ENCODE measurements at places on chromosomes 5 and 9.

DNA sequence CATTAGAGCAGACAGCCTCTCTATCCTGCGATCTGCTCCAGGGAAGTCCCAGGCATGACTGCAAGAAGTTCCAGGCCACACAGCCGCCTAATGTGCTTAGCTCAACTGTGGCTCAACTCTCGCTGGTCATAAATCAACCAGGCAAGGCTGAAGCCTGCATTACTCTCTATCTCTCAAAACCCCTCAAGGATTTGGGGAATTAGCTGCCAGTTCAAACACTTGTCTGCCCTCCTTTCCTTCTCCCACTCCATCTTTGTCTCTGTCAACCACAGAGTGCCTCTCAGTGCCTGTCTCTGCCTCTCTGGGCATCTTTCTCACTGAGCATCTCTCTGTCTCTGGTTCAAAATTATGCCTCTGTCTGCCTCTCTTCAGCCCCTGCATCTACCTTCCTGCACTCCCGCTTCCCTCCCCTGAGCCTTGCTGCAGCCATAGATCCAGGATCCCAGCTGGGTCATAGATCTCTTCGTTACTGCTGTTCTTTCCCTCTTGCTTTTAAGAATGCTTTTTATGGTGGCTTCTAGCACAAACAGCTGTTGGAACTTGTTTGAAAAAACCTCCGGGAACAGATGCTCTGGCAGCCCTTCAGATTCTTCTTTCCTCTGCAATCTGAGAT is 27.9 kb upstream of the GALNT10 start:
- DNase-seq, result no peak

GRCh38 chr5:107719034-107719606 is 48.4 kb upstream of the EFNA5 start:
- no peak for DNase-seq

- no peak for DNase-seq
Measured at GRCh38 chr9:6931913-6932312, 174.1 kb downstream of the KDM4C start.

DNA sequence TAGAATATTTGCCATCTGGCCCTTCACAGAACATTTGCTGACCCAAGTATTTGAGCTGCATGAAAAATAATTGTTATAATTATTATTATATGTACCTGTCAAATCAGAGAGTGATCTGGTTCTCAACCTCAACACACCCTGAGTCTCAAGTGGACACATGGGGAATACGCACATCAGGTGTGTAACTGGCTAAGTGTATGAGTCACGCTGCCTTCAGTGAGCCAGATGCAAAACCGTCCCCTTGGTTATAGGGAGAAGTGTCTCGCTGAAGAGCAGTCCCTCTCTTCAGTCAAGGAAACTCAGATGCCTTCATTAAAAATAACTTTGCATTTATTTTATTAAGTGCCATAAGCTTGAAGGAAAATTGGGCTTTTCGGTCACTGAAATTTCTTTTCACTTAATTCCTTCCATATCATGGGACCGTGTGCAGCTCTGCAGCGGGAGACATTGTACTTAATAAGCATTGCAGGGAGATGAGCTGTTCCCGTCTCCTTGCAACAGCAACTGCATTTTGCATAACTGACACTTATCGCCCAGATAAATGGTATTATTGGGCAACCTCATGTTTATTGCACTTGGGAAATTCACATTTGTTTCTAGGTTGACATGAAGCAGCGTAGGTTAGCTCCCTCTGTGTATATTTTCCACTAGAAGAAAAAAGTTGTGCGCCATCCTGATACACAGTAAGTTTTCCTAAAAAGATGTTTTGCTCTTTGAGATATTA is 512.3 kb upstream of the DAP start:
- no peak for DNase-seq
